Suppressor macrophage (primary cell): ENCODE measurements at places on chromosomes 3 and 15.

DNA sequence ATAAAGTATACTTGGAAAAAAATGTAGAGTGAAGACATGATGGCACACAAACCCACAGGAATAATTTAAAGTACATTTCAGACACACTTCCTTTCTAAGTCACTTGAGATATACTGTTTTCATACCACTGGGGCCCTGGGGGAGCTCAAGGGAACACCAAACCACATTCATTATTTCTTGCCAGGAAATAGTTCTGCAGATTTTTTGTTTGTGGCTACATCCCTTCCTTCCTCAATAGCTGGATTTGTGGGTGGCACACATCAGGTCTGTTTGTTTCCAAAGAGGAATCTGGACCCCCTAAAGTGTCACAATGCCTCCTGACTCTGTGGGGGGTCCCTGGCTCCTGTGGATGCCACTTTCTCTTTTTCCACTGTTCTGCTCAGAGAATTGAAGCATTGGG is 153.5 kb upstream of the COL8A1 start:
- peak; percentile 31 for DNase-seq

GRCh38 chr3:31105438-31106077 is 211.1 kb upstream of the GADL1 start:
- DNase-seq, result peak; percentile 29

DNA sequence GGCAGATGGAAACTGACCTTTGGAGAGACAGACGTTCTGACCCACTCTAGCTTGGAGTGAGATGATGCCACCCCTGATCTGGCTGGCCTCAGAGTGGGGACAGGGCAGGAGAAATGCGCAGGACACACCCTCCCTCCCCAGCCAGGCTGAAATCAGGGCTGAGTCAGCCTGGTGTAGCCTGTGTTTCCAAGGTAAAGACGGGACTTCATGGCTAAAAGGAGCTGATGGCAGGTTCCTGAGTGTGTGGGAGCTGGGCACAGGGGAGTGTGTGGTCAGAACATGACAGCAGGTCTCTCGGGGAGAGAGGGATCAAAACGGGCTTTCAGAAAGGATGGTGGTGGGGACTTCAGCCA is 14.6 kb upstream of the POLG start:
- no peak for DNase-seq

GRCh38 chr3:189172668-189173419 is 1.1 kb downstream of the TPRG1 start:
- no peak for DNase-seq

GRCh38 chr3:37163262-37164015 is 10.9 kb downstream of the LRRFIP2 start:
- DNase-seq, result no peak

DNA sequence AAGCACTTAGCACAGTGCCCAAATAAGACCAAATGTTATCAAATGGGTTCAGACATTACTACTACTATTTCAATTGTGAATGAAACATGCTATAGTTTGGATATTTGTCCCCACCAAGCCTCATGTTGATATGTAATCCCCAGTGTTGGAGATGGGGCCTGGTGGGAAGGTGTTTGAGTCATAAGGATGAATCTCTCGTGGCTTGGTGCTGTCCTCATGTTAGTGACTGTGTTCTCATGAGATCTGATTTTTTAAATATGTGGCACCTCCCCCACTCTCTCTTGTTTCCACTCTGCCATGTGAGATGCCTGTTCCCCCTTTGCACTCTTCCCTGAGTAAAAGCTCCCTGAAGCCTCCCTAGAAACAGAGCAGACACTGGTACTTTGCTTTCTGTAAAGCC is 148.7 kb upstream of the TGFBR2 start:
- DNase-seq, result peak; percentile 21

DNA sequence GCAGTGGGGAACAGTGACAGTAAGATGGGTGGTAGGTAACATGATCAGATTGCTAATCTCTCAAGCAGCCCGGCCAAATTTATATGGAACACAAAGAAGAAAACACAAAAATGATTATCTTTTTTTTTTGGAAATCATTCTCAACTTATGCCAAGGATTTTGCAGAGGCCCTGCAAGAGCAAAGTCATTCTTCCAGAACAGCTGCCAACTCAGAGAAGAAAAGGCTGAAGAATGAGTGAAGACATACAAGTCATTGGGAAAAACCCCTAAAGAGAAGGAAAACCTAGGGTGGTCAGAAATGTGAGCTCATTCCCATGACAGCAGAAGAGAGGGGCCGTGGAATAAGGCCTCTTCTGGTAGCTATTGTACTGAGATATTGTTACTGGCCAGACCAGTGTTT is 246.7 kb downstream of the SHOX2 start:
- no peak for DNase-seq

DNA sequence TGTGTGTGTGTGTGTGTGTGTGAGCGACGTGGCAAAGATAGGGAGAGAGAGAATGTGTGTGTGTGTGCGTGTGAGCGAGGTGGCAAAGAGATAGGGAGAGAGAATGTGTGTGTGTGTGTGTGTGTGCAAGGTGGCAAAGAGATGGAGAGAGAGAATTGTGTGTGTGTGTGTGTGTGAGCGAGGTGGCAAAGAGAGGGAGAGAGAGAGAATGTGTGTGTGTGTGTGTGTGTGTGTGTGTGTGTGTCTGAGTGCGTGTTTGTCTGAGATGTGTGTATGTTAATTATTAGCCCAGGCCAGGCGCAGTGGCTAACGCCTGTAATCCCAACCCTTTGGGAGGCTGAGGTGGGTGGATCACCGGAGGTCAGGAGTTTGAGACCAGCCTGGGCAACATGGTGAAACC is 154.6 kb upstream of the RGMA start:
- DNase-seq, result no peak

- DNase-seq, result no peak
Observed at GRCh38 chr3:52704611-52705437, 767 bp downstream of the GLT8D1 start.

- peak; percentile 21 for DNase-seq
Observed at GRCh38 chr3:48765376-48765775, 48.4 kb upstream of the IP6K2 start.

DNA sequence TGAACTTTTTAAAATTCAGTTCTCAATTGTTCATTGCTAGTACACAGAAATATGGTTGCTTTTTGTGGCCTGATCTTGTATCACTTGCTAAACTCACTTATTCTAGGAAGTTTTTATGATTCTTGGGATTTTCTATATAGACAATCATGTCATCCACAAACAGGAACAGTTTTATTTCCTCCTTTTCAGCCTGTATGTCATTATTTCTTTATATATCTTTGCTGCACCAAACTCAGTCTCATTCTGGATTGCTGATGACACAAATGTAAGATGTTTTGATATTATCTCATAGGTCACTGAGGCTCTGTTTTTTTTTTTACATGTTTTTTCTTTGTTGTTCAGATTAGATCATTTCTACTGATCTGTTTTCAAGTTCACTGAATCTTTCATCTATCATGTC is 71.7 kb downstream of the TTBK2 start:
- DNase-seq, result peak; percentile 5

DNA sequence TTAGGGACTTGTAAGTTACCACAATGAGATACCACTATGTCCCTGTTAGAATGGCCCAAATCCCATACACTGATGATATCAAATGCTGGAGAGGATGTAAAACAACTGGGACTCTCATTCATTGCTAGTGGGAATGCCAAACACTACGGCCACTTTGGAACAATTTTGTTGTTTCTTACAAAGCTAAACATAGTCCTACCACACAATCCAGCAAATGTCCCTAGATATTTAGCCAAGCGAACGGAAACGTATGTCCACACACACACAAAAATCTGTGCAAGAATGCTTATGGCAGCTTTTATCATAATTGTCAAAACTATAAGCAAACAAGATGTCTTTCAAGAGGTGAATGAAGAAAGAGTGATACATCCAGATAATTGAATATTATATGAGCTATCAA is 271.2 kb downstream of the CD47 start:
- DNase-seq, result no peak

DNA sequence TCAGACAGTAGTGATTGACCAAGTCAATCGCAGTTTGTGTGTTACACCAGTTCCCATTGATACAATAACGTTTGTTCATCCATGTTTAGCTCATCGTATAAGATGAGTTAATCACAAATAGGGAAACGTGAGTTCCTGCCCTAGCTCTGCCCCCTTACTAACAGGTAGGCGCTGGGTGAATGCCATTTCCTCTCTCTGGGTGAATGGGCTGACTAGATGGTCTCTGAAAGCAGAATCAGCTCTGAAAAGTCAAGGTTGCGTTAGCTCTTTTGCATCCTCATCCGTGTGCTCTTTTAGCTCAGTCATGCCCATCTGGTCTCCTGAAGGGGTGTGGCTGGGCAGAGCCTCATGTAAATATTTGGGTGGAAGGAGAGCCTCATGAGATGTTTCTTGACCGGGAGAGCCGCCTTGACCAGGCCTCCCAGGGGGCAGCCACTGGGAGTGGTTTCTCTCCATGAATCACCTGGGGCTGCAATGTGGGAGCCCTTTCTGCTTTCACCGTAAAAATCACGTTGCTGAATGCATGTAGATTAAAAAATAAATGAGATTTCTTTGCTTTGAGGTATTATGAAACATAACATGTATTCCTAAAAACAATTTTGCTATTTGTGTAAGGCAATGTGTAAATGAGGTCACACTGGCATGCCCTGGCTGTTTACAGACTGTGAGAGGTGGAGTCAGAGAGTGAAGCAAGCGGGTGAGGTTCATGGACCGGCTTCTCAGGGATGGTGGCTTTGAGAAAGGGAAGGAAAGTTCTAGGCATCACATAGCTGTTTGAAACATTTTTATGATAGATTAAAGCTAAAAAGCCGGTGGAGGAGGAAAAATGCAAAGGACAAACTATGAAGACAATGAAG is 108.4 kb upstream of the RASGRP1 start:
- DNase-seq, result peak; percentile 52

DNA sequence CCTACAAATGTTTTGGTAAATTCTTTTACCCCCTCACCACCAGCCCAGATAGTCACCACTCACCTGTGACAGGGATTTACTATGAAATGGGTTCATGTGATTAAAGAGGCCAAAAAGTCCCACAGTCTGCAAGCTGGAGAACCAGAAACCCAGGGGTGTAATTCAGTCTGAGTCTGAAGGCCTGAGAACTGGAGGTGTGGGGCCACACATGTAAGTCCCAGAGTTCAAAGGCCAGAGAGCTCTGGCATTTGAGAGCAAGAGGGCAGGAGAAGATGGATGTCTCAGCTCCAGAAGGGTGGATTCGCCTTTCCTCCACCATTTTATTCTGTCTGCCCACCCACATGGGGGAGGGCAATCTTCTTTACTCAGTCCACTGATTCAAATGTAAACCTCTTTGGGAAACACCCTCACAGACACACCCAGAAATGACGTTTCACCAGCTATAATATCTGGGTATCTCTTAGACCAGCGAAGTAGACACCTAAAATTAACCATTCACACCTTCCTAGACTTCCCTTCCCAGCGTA is 11.9 kb downstream of the RTP3 start:
- no peak for DNase-seq

DNA sequence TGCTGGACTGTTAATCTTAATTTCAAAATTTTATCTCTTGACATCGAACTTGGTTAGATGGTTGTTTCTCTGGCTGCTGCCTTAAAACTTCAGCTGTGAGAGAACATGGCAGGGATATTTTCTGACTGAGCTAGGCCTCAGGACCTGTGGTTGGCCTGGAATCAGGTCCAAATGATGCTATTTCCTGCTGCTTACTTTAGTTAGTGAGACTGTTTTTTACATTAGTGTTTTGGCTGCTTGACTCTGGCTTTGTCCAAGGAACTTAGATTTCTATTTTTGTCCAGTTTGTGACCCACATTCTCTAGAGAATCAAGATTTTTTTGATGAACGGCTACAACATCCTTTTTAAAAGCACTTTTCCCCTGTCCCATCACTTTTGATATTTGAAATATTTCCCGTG is 497.9 kb upstream of the SGO1 start:
- DNase-seq, result no peak

GRCh38 chr3:140359233-140359995 is 318.4 kb upstream of the TRIM42 start:
- no peak for DNase-seq

- no peak for DNase-seq
Observed at GRCh38 chr3:169564883-169565282, 98.6 kb downstream of the MECOM start.

- DNase-seq, result no peak
Observed at GRCh38 chr3:56940976-56941375, 119.5 kb upstream of the SPATA12 start.

GRCh38 chr3:8637348-8637747 is 7.2 kb downstream of the SSUH2 start:
- DNase-seq, result no peak

GRCh38 chr15:88649286-88649733 is 10.5 kb downstream of the ISG20 start:
- DNase-seq, result peak; percentile 58

DNA sequence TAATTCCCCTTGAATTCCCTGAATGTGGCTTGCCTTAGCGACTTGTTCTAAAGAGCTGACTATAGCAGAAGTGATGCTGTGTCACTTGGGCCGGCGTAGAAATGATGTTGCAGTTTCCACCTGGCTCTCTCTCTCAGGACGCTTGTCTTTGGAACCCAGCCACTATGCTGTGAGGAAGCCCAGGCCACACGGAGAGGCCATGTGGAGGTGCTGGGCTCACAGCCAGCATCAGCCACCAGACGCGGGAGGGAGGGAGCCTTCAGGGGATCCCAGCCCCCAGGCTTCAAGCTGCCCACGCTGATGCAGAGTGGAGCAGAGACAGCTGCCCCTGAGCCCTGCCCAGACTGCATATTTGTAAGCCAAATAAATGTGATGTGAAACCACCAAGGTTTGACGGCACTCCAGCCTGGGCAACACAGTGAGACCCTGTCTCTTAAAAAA is 18.6 kb downstream of the RNU5B-1 start:
- no peak for DNase-seq

DNA sequence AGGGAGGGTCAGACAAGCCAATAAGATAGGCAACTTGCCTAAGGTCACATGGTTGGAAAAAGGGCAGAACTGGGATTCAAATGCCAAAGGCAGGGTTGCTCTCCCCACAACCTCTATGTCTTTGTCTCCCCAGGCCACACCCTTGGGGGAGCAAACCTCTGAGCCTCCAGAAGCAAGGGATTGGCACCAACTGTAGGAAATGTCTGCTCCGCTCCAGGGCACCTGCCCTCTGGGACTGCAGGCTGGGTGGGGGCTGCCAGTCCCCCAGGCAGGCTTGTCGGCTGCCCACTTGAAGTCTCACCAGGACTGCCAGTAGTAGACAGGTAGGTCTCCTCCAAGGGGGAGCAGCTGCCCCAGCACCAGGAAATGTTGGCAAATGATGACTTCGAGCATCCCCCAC is 2.0 kb downstream of the FAM3D start:
- DNase-seq, result no peak

DNA sequence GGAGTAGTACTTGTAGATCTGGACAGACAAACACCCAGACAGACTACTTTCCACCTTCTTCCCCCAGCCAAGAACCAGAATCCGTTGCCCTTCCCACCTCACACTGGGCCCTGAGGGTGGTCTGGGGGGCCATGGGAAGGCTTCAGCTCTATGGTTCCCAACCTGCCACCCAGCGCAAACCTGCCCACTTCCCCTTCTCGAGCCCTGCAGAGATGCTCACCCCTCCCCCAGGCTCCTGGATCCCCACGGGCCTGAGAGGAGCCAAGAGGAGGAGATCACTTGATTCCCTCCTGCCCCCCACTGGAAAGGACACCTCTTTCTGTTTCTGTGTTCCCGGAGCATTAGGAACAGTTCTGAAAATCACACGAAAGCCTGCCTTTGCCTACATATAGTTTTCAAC is 8.7 kb downstream of the STRA6 start:
- DNase-seq, result no peak
